ENCODE measurements at places on chromosomes 12 and 14.

GRCh38 chr12:122423258-122424165 is 1.0 kb upstream of the CLIP1 start:
- DNase-seq: peak; percentile 85

GRCh38 chr12:50314636-50315312 is 31.5 kb upstream of the LIMA1 start:
- peak; percentile 53 for DNase-seq

GRCh38 chr14:80260645-80261044 is 49.3 kb upstream of the DIO2 start:
- no peak for DNase-seq

GRCh38 chr14:63659726-63660125 is 18.1 kb upstream of the WDR89 start:
- DNase-seq: no peak

- DNase-seq: no peak
Measured at GRCh38 chr12:127595506-127595905, 671.5 kb upstream of the TMEM132C start.

Measured in endodermal cell (in vitro differentiated cells).